NCI-H345 (cell line): ENCODE measurements at places on chromosomes 2 and 18.

- DNase-seq: no peak
Observed at GRCh38 chr2:187542123-187542522, 12.1 kb downstream of the TFPI start.

DNA sequence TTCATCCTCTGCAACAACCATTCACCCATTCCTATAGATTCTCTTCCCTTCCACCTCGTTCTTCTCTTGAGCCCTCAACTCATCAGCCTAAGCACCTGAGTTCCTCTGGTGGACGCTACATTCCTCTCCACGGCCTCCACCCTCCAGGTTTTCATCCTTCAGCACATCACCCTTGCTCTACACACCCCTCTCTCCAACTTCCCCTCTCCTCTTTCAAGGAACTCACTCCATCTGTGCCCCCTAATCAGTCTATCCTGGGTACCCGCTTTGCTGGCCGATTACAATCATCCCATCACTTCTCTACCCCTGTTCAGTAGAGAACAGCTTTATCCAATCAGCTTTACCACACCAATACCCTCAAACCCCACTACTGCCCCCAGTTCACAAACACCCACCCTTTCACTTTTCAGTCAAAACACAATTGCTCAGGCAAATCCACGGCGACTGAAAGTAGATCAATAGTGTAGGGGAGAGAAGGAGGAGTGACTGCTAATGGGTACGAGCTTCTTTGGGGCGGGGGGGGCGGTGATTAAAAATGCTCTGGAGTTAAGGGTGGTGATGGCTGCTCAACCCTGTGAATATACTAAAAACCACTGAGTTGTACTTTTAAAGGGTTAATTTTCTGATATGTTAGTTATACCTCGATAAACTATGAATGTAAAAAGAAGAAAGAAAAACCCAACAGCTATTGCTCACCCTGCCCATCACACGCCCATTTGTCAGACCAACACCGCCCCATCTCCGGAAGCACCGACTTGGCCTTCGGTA is 857 bp downstream of the DYM start:
- DNase-seq: no peak

- DNase-seq: no peak
Observed at GRCh38 chr2:70094171-70094977, 7.1 kb downstream of the PCBP1 start.

GRCh38 chr2:79993144-79993543 is 311.4 kb downstream of the LRRTM1 start:
- DNase-seq: no peak

DNA sequence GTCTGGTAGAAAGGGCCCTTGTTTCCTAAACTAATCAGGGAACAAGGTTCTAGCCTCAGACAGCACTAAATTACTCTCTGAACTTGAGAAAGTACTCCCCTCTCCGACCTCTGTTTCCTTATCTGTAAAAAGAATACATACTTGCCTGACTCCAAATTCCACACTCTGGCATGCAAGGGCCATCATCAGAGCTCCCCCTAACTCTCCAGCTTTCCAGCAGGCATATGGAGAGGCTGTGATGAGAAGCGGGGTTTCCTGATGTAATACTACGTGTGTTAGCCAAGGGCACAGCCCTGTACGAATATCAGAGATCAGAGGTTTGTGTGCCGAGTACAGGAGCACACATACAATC is 1.8 kb upstream of the EVA1A start:
- DNase-seq: no peak

- no peak for DNase-seq
Observed at GRCh38 chr2:219998714-219999227, 371.3 kb downstream of the SLC4A3 start.

GRCh38 chr2:240304746-240305161 is 130.7 kb upstream of the GPC1 start:
- no peak for DNase-seq
